ENCODE measurements at places on chromosomes 7 and 10. TPM values are rescaled to one million over a fixed set of nuclear protein-coding genes. Genes with fewer than 3 reads are reported as not detected.

Gene HABP2
- 0.40 TPM for polyA plus RNA-seq

Gene GIMAP8
- 8.6 TPM for polyA plus RNA-seq

Gene TMEM213
- polyA plus RNA-seq = 52.0 TPM

Gene KNDC1
- polyA plus RNA-seq = 7.0 TPM

Gene CELF2
- 11.8 TPM for polyA plus RNA-seq

- DNase-seq = no peak
Measured at GRCh38 chr7:19900118-19900517, 126.7 kb upstream of the TMEM196 start.

GRCh38 chr7:77199013-77199966, at the start of gene FGL2:
Gene FGL2, minus strand, starts transcription at chr7:77199819. Its CDS starts 26 bp downstream, at chr7:77199793.
- peak; percentile 19 for DNase-seq

GRCh38 chr7:65216469-65216868, 157.2 kb upstream of the ZNF92 start:
- peak; percentile 54 for DNase-seq

DNA sequence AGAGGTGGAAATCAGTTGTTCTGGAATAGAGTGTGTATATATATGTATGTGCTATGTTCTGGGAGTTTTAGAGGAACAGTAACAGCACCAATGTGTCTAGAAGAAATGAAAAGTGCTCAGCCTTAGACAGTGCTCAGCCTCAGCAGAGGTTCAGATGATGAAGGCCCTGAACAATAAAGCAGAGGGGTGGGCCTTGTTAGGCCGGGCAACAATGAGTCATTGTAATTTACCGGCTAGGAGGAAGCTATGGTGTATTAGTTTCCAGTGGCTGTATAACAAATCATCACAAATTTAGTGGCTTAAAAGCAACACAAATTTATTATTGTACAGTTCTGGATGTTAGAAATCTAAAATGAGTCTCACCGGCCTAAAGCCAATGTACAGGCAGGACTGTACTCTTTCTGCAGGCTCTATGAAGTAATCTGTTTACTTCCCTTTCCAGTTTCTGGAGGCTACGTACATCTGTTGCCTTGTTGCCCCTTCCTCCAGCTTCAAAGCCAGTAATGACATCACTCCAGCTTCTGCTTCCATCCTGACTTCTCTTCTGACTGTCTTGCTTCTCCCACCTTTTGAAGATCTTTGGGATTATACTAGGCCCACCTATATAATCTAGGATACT, 84.6 kb downstream of the CH25H start:
- DNase-seq = no peak

GRCh38 chr10:122122493-122122892, 133.5 kb downstream of the TACC2 start:
- no peak for DNase-seq

- DNase-seq = no peak
Measured at GRCh38 chr7:85055906-85056305, 130.9 kb downstream of the SEMA3D start.

DNA sequence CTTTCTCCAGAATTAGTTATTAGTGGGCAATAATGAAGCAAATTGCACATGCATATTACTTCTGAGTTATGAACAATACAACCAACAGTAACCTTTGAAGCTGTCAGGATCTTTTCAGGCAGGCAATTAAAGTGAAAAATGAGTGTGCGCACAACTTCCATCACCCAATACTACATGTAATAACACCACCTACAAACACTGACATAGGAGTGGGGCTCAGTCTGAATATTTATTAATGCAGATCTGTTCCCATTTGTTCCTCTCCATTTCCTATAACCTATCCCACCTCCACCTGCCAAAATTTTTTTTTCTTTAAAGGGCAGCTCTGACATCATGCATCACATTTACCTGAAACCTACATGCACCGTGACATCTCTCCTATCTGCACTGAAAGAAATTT, 177.2 kb downstream of the JAZF1 start:
- DNase-seq = no peak

DNA sequence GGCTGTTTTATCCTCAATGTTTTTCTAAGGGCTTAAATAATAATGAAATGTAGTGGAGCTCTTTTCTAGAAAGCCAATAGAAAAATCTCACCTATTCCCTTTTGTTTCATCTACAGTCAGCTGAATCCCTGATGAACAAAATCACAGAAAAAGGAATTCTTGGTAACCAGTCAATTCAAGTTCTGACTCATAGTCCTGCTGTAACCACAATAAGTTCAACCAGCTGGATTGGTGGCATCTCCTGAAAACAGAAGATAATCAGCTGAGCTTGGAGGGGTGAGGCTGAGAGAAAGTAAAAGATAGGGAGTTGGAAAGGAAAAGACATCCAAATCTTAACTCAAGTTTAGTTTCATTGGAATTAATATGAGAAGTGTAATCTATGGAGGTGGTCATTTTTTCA, 772.1 kb downstream of the CCSER2 start:
- no peak for DNase-seq

GRCh38 chr7:8236780-8237407, 25.1 kb downstream of the ICA1 start:
- DNase-seq = no peak

- DNase-seq = no peak
Measured at GRCh38 chr7:26492816-26493215, 201.2 kb downstream of the SNX10 start.

Data from renal pelvis (tissue), 12 donors.